Left kidney (tissue), 8 donors: ENCODE measurements at places on chromosomes 3 and 15. TPM values are rescaled to one million over a fixed set of nuclear protein-coding genes. Genes with fewer than 3 reads are reported as not detected.

DNA sequence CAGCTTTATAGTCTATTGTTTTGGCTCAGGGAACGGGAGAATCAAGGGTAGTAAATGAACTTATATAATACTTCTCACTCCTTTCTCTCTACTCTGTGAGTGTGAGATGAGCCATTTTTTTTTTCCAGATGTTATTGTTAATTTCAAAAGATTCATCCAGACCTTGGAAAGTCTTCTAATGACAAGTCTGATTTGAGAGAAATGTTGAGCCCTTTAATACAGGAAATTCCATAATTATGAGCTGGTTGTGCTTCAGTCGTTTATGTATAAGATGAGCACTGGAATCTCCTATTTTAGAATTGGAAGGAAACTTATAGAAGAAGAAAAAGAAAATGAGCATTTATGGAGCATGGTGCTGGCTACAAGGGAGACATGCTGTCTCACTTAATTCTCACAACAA is 92.0 kb downstream of the FBN1 start:
- no peak for DNase-seq

GRCh38 chr3:142035308-142035922 is 113.9 kb downstream of the TFDP2 start:
- no peak for DNase-seq

DNA sequence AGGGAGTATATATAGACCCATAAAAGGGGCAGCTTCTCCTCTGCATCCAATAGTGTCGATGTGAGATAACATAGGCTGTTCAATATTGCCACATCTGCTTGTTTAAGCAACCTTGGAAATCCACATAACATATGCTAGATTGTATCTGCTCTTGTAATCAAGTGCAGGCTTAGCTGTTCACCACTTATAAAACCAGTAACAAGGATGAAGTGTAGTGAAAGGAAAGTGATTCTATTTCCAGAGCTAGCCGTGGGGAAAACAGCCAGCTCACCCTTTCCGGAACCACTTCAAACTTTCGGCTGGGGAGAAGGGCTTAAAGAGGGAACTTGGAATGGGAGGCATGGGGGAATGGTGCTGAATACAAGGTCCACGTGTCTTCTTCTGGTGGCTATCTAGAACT is 204.0 kb downstream of the TAFA4 start:
- DNase-seq: no peak

SERINC4 gene
- polyA plus RNA-seq: not detected

GRCh38 chr15:78108300-78109084 is 16.1 kb downstream of the SH2D7 start:
- DNase-seq: peak; percentile 59

GRCh38 chr3:102224171-102224570 is 210.6 kb upstream of the ZPLD1 start:
- no peak for DNase-seq

MTHFS gene
- 34.9 TPM for polyA plus RNA-seq

DNA sequence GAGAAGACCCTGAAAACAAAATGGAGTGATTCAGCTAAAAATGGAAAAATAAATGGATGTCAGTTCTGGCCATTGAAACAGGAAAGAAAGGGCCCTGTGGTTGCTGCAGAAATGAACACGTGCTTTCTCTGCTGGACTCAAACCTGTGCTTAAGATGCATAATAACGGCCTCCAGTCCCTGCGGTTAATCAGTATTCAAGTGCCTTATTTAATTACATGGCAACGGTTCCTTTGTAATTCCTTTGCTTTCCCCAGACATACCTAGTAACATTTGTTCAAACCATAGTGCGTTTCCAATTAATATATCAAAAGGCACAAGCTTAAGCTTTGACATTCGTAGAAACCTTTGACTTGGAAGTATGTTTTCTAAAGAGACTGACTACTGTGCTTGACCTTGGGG is 428.3 kb downstream of the GABRG3 start:
- DNase-seq: no peak

ERC2 gene
- polyA plus RNA-seq: 3.9 TPM

DNA sequence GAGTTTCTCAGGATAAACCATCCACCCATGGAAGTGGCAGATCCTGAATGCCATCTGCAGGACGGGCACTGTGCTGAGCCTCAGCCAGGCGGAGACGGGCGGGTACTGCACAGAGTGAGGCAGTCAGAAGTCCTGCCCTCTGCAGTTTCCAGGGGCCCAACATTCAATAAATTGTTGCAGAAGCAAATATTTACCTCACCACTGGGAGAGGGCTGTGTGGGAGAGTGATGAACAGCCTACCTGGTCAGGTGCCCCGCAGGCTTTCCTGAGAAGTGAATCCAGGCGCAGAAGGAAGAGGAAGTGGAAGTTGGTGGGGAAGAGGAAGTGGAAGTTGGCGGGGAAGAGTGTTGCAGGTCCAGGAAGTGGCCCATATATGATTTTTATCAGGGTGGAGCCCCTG is 100.8 kb downstream of the SLCO3A1 start:
- DNase-seq: no peak

- DNase-seq: peak; percentile 50
Observed at GRCh38 chr3:20130106-20130505, 55.9 kb downstream of the SGO1 start.

DNA sequence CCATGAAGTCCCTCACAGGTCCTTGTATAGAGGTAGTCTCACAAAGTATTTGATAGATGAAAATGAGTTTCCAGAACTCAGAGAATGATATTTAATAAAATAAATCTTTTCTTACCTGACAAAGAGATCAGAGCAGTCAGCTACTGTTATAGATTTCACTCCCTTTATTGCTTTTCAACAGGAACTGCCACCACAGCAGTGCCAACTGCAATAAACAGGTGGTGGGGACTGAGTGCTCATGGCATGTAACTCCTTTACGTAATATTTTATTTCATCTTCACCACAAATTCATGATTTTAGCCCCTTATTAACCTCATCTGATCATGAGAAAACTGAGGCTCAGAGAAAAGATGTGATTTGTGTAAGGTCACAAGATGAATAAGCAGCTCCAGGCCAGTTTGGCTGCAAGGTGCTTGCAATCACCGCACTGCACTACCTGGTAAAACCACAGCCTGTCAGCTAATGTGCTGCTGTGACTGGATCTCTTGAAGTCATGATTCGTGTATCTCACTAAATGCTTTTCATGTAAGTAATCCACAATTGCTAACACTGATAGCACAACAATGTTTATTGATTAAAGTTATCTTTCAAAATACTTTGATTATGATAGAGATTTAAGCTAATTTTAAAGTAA is 78.8 kb downstream of the WNT5A start:
- no peak for DNase-seq

DNA sequence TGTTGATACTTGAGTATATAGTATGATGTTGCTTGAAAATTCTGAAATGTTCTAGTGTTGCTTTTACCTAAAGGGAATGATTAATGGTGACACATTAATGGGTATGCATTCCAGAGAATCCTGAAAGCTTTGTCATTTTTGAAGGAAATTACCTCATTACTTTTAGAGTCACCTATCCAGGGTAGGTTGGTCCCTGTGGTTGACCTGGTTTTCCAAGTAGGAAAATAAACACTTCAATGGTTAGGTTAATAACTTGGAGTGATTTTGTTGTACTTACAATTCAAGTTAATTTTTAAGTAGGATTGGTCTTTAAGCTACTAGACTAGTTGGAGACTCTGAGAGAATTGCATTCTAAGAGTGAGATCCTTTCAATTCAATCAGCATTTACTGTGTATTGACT is 31.0 kb downstream of the MITF start:
- peak; percentile 53 for DNase-seq

DNA sequence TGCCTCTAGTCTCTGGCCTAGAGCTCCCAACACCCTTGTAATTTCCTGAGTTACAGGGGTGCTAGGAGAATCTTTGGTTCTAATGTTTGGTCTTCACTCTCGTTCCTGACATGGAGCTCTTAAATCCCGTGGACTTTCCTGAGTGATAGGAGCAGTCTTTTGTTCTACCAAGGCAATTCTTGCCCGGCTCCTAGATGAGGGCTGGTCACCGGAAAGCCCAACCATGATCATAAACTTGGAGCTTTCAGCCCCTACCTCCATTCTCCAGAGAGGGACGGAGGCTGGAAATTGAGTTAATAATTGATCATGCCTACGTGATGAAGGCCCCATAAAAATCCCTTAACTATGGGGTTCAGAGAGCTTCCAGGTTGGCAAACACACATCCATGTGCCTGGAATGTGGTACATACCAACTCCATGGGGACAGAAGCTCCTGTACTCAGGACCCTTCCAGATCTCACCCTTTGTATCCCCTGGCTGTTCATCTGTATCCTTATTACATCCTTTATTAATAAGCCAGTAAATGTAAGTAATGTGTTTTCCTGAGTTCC is 18.8 kb upstream of the GATM start:
- no peak for DNase-seq

RPUSD3 gene
- 36.1 TPM for polyA plus RNA-seq

DNA sequence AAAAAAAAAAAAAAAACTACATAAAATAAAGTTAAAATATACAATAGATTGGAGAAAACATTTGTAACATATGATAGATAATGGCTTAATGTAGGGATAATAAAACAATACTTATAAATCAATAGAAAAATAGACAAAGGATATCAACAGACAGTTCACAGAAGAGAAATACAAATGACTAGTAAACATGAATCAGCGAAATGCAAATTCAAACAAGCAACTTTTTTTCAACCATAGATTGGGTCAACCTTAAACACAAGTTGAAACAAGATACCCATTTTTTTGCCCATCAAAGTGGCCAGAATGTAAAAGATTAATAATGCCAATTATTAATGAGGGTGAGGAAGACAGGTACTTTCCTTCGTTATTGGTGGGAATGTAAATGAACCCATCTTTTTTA is 59.9 kb downstream of the ABHD2 start:
- DNase-seq: no peak

- DNase-seq: no peak
Observed at GRCh38 chr3:133934073-133934970, 38.6 kb upstream of the RAB6B start.

- DNase-seq: peak; percentile 8
Observed at GRCh38 chr3:187112934-187113793, 26.1 kb downstream of the RPL39L start.

GRCh38 chr15:88454236-88454635 is 13.0 kb downstream of the MRPL46 start:
- no peak for DNase-seq

DNA sequence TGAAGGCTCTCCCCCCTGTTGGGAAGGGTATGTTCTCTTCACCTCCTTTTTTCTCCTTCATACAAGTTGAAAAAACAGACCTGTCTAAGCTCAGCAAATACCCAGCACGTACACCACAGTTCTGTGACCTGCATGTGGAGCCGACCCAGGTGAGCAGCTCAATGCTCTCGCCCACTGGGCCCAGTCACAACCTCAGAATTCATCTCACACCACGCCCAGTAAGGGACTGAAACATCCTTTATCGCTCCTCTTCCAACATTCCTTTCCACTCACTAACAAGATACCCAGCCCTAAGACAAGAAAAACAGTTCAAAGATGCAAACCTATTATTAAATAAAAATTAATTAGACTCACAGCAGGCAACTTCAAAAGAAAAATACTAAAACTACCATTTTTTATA is 68.9 kb downstream of the FOXP1 start:
- DNase-seq: no peak

- no peak for DNase-seq
Observed at GRCh38 chr3:37466660-37467359, 292.4 kb upstream of the LRRFIP2 start.

DNA sequence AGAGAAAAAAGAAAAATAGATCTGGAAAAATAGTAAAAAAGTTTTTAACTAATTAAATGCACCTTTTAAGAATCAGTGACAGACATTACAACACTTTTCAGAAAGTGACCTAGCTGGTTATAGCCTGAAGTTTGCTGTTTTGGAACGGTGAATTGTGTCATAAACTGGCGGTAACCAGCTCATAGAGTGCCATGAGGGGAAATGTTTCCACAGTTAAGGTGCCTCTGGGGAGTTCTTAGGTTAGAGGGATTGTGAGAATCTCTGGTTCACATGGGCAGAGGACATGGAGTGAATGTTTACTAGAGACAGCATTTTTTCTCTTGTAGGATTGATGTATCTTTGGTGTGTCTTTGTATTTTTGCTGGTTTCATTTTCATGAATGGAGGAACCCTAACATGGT is 2.8 kb downstream of the TBC1D23 start:
- no peak for DNase-seq

ZPLD1 gene
- 0.60 TPM for polyA plus RNA-seq

- no peak for DNase-seq
Observed at GRCh38 chr15:53367740-53368139, 391.7 kb downstream of the WDR72 start.

DNA sequence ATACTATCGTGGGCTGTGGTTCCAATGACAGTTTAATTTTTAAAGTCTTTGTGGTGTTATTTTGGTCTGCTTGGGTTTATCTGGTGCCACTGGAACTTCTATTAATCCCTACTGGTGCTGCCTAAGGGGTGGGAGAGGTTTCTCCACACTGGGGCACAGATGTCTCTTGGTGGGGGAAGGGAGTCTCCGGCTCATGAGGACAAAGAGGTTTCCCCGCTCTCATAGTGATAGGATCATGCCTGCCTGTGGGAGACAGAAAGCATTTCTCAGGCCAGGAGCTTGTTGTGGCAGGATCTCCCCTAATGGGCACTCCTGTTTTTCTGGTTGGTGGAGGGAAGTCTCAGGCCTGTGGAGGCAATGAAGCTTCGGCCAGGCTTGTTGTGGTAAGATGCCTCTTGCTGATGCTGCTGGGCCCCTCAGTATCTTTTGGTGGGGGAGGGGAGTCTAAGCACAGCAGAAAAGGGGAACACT is 84.3 kb upstream of the THRB start:
- DNase-seq: no peak

SCAANT1 gene
- 1.0 TPM for polyA plus RNA-seq

DNA sequence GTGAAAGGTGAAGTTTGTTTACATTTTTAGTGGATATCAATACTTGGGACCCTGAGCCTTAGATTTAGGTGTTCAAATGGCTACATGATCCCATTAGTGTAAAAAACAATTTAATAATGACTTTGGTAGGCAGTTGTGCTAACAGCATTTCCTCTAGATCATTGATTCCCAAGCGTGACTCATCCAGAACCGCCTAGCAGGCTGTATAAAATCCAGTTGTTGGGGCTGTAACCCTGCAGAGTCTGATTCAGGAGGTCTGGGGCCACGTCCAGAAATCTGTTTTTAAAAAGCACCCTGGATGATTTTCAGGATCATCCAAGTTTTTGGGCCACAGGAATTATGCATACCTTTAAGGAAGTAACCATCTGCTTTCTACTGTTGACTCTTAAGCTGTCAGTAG is 156.4 kb downstream of the TP63 start:
- no peak for DNase-seq

GRCh38 chr3:112751061-112751460 is 95.6 kb downstream of the CD200R1L start:
- no peak for DNase-seq

DNA sequence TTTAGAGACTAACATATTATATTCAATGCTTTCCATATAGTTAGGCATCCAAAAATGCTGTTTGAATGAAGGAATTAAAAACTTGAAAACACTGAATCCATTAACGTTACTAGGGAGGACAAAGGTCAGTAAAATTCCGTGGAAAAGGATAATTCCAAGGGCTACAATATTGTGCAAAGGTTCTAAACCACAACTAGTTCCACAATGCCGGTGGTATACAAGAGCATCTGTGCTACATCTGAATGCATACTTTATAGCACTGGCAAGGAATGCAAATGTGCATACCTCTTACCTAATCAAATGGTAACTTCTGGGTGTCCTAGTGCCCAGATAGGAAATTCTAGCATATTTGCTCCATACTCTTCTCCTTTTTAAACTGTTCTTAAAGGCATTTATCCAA is 2.2 kb downstream of the ICE2 start:
- no peak for DNase-seq
